SJSA1 (cell line): ENCODE measurements at places on chromosomes 3 and 15. TPM values are rescaled to one million over a fixed set of nuclear protein-coding genes. Genes with fewer than 3 reads are reported as not detected.

GRCh38 chr15:45454814-45455213 lies 67.7 kb downstream of the SLC30A4 start:
- H3K27me3 ChIP-seq = no peaks in the 10 kb centered on the region
- no peak overlapping the region for H3K4me3 ChIP-seq
- peaks cover 37% of the 10 kb centered on the region for H3K4me1 ChIP-seq

DNA sequence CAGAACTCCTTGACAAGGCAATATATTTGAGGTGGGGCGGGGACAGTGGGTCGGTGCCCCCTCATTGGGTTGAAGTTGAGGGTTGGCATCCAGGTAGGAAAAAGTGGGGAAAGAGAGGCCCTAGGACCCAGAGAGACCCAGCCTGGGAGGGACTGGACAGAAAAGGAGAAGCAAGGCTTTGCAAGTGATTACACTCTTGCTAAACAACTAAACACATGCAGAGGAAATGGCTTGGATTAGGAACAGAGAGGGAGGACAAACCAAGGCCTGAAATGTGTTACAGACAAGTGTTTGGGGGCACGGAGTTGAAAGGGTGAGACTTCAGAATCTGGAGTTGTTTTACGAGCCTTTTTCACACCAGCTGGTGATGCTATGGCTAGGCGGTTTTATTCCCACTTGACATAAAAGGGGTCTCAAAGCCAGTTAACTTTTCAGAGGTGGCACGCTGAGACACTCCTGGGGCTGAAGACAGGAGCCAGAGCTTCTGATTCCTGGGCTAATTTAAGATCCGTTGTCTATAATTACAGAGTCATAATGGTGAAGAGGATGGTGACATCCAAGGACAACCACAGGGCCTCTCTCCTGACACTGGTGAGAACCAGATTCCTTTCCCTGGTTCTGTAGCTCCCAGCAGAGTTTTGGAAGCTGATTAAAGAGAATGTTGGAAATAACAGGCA lies 7.7 kb upstream of the KCTD6 start:
- no peaks in the 10 kb centered on the region for H3K36me3 ChIP-seq
- DNase-seq = no peak
- peaks cover 11% of the 10 kb centered on the region for H3K4me1 ChIP-seq
- H3K27me3 ChIP-seq = no peaks in the 10 kb centered on the region
- no peak overlapping the region for H3K4me3 ChIP-seq
- H3K27ac ChIP-seq = no peak overlapping the region

DNA sequence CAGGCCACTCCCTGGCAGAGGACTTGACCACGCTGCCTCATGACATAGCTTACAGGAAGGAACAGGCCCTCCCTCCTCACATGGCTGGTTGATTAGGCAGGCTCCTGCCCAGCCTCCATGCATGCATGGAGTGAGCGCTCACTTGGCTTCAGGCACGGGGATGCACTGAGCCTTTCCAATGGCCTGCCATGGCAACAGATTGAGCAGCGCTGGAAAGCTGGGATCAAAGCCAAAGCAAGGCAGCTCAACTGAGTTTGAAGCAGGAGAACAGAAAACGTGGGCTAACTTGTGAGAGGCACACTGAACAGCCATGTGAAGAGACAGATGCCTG lies 5.9 kb upstream of the GRAMD2A start:
- DNase-seq = no peak
- no peak overlapping the region for H3K27ac ChIP-seq
- H3K4me1 ChIP-seq = no peaks in the 10 kb centered on the region
- H3K4me3 ChIP-seq = no peak overlapping the region

- H3K27me3 ChIP-seq = no peaks in the 10 kb centered on the region
- peak overlapping the region; percentile 56 for H3K27ac ChIP-seq
- no peak overlapping the region for H3K4me3 ChIP-seq
- no peak for DNase-seq
Measured at GRCh38 chr3:110391640-110392395, 679.8 kb upstream of the NECTIN3 start.

LRRIQ4 gene
- total RNA-seq = not detected in 2 replicates

DNA sequence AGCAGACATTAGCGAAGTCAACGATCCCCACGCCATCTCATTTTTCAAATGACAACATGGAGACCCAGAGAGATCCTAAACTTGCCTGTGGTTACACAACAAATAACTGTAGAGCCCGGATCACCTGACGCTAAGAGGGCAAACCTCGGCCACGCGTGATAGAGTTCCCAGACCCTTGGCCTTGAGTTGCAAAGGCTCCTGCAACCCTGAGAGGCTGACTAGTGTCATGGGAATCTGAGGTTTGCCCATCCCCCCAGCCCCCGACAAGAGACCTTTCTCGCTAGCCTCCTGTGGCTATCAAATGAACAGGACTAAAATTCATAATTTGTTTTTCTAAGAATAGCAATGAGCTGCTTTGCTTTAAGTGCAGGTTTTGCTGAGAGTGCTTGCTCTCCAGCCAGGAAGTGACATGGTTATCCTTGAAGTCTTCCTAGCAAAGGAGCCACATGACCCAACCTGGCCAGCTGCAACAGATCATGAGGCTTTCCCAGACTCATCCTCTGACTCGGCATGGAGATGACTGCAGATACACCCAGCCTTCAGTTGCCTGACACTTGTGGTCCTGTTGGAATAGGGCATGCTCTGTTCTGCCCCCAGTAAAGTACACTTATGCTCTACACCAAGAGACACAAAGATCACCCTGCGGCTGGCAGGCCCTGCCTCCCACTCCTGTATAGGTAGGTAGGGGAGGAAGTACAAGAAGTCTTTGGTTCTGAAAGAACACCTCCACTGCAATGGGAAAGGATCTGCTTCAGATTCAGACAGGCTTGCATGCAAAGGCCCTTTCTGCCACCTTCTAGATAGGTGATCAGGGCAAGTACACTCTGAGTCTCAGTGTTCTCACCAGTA lies 36.0 kb downstream of the MCF2L2 start:
- no peaks in the 10 kb centered on the region; the same call in 1 of the 2 replicates for H3K27me3 ChIP-seq
- no peak for DNase-seq
- no peak overlapping the region for H3K4me3 ChIP-seq
- no peaks in the 10 kb centered on the region for H3K4me1 ChIP-seq

FAM107A gene
- not detected in 2 replicates for total RNA-seq

GRCh38 chr3:14461006-14461747 lies 58.8 kb downstream of the SLC6A6 start:
- H3K27me3 ChIP-seq = no peaks in the 10 kb centered on the region
- no peak for DNase-seq
- H3K27ac ChIP-seq = no peak overlapping the region
- peaks cover 81% of the 10 kb centered on the region for H3K36me3 ChIP-seq

ALDH1L1 gene
- total RNA-seq = not detected in 2 replicates

HRH1 gene
- total RNA-seq = 15.9 and 21.9 TPM in 2 replicates

DNA sequence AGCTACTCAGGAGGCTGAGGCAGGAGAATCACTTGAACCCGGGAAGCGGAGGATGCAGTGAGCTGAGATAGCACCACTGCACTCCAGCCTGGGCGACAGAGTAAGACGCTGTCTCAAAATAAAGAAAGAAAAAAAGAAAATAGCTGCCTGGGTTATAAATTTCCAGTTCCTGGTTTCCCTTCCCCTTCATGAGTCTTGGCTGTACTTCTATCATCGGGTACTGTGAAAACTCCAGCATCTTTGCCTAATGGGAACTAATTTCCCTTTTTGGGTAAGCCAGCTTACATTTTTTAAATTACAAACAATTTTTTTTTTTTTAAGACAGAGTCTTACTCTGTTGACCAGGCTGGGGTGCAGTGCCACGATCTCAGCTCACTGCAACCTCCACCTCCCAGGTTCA lies 15.0 kb downstream of the DENND4A start:
- H3K4me1 ChIP-seq = no peaks in the 10 kb centered on the region
- no peak for DNase-seq

DNA sequence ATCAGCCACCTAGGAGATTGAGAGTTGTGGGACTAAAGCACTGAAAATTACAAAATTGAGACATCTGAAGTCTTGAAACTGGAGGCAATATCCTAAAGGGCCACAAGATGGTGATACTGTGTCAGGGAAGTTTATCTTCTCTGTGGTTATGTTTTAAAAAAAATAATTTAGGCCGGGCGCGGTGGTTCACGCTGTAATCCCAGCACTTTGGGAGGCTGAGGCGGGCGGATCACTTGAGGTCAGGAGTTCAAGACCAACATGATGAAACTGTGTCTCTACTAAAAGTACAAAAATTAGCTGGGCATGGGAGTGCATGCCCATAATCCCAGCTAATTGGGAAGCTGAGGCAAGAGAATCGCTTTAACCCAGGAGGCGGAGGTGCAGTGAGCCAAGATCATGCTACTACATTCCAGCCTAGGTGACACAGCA lies 17.9 kb upstream of the NIT2 start:
- H3K36me3 ChIP-seq = peaks cover 30% of the 10 kb centered on the region
- DNase-seq = no peak
- H3K4me1 ChIP-seq = no peaks in the 10 kb centered on the region
- no peak overlapping the region for H3K27ac ChIP-seq
- H3K27me3 ChIP-seq = no peaks in the 10 kb centered on the region

DNA sequence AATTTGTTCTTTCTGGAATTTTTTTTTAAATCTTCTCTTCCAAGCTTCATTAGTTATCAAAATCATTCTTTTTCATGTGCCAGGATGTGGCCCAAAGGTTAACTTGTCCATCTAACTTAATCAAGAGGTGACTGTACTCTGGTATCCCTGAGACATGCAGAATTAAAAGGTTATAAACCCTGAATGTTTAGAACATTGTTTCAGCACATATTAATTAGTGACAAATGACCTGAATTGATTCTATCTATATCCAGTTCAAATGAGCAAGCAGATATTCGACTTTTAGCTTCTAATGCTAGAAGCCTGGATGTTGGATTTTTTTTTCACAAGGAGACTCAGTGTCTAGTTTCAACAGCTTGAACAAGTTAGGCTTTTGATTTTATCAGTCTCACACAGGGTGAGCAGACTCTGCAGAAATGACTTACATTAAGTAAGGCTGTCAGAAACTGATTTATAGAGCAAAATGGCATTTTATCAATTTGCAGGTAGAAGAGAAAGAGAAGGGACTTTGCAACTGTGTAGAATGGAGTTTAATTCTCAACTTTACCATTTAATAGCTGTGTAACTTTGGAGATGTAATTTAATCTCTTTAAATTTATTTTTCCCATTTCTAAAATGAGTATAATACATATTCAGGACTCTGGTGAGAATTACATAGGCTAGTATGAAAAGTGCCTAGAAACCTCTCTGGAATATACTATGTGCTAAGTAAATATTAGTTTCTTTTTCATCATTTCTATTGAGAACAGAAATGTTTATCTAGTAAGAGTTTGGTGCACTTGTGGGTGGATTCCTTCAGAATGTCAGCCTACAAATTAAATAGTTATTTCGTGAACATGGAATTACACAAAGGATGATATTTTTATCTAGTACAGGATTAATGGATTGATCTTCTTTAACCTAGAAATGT lies 100.0 kb downstream of the ALCAM start:
- no peaks in the 10 kb centered on the region for H3K4me1 ChIP-seq
- no peaks in the 10 kb centered on the region for H3K36me3 ChIP-seq

DNA sequence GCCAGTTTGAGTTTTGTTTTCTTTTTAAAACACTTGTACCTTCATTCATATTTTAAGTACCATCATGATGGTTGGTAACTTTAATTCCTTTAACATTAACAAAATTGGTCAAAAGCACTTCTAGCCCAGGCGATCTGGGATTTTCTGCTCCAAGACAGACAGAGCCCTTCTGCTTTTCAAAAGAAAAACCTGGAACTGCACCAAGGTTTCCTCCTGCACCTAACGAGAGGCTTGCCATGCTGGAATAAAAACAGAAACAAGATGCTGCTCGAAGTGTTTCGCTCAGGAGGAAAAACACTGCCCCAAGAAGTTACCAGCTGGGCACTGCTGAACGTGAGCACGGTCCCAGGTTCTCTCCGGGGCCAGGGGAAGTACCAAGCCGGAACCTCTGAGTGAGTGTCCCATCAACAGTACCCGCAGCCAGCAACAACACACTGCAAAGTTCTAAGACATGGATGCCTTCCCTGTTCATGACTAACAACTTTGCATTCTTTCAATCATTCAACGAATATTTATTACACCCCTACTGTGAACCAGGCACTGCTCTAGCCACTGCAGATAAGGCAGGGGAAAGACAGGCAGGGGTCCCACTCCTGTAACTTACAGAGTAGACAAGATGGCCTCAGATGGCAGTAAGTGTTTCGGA lies 98.8 kb downstream of the XXYLT1 start:
- H3K4me3 ChIP-seq = no peak overlapping the region
- H3K4me1 ChIP-seq = no peaks in the 10 kb centered on the region
- no peaks in the 10 kb centered on the region for H3K36me3 ChIP-seq

DNA sequence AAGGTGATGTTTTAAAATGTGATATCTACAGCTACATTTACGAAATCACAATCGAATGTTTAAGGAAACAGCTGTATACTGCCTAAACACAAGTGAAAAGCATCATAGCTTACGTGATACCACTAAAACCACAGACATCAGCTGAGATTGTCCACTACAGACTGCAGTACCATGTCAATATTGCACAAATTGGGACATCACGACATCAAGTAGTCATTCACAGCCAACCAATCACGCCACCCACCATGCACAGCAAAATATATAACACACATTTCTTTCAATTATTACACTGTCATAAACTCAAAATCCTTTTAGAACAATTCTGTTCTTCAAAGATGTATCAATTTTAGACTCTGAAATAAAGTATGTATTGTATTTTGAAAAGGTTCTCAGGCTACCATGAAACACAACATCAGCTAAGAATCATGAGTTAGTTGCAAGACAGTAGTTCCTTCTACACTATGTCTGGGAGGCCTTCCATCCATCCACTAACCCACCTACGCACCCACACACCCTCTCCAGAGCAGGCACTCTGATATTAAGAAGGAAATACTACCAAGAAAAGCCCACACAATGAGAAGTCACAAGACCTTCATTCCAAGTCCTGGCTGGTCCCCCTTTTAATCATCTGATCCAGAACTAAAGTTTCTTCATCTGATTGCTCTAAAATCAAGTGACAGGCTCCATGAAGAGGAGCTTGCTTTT lies 3.1 kb downstream of the DMXL2 start:
- H3K27ac ChIP-seq = no peak overlapping the region
- H3K36me3 ChIP-seq = no peaks in the 10 kb centered on the region
- peaks cover 16% of the 10 kb centered on the region for H3K4me1 ChIP-seq
- H3K27me3 ChIP-seq = no peaks in the 10 kb centered on the region; the same call in 1 of the 2 replicates
- H3K4me3 ChIP-seq = no peak overlapping the region

- no peak overlapping the region for H3K27ac ChIP-seq
- DNase-seq = no peak
- peaks cover 6% of the 10 kb centered on the region for H3K4me1 ChIP-seq
- H3K4me3 ChIP-seq = no peak overlapping the region
- peaks cover 4% of the 10 kb centered on the region for H3K36me3 ChIP-seq
Measured at GRCh38 chr3:127728417-127729015, 55.8 kb downstream of the ABTB1 start.

- H3K4me3 ChIP-seq = no peak overlapping the region
- peak; percentile 14 for DNase-seq
- H3K27me3 ChIP-seq = no peaks in the 10 kb centered on the region
- H3K4me1 ChIP-seq = peaks cover 8% of the 10 kb centered on the region; the same call in 1 of the 2 replicates
Measured at GRCh38 chr3:119175872-119176756, 2.7 kb downstream of the UPK1B start.

- no peaks in the 10 kb centered on the region for H3K36me3 ChIP-seq
- H3K27ac ChIP-seq = no peak overlapping the region
- peak; percentile 6 for DNase-seq
- no peaks in the 10 kb centered on the region for H3K4me1 ChIP-seq
Measured at GRCh38 chr3:151219056-151219455, 16.0 kb upstream of the GPR171 start.

- H3K27ac ChIP-seq = peak overlapping the region; percentile 81
- H3K4me3 ChIP-seq = no peak overlapping the region
- peaks cover 24% of the 10 kb centered on the region for H3K36me3 ChIP-seq
- peak; percentile 89 for DNase-seq
- H3K27me3 ChIP-seq = no peaks in the 10 kb centered on the region
Measured at GRCh38 chr3:150449169-150449721, 41.1 kb downstream of the TSC22D2 start.

NAA50 gene
- total RNA-seq = 165 and 166 TPM in 2 replicates
